Hematopoietic multipotent progenitor cell treated with erythropoietin and hydrocortisone succinate and interleukin-3 and kit ligand, for 6 days (in vitro differentiated cells): ENCODE measurements at places on chromosomes 13 and 19.

DNA sequence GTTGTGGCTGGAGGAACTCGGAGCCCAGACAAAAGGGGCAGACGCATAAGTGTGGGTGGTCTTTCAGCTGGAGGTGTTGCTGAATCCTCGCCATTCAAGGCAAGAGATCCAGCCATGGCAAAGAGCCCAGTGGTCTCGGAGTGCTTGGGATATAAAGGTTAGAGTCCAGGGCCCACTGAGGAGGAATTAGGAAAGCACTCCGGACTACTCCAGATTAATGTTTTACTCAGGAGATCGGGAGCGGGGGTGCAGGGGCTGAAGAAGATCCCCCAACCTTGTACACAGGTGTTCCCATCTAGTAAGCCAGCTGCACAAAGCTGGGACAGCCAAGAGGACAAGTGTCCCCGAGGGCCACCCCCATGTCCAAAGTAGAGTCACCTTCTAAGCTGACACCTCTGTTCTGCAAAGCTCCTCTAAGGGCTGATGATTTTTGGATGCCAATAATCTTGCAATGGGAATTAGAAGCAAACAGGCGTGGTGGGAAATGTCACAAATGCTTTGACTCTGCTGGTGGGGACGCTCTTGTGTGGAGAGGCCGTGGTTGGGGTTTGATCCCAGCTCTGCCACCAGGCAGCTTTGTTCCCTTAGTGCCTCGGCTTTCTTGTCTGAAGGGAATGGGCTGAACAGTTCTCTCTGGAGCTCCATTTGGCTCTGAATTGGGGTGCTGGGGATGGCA, 194.3 kb upstream of the SOX1 start:
- DNase-seq: no peak

GRCh38 chr19:31501427-31502195, 152.4 kb upstream of the TSHZ3 start:
- DNase-seq: no peak

- no peak for DNase-seq
Observed at GRCh38 chr19:29085206-29085605, 127.7 kb downstream of the UQCRFS1 start.

GRCh38 chr13:61477619-61478018, 62.0 kb upstream of the PCDH20 start:
- no peak for DNase-seq
